Fibroblast of mammary gland (primary cell): ENCODE measurements at places on chromosomes 5 and 9.

- DNase-seq: no peak
Measured at GRCh38 chr9:20726144-20726543, 42.1 kb downstream of the FOCAD start.

GRCh38 chr5:72280581-72281069, 39.4 kb downstream of the MRPS27 start:
- peak; percentile 70 for DNase-seq

DNA sequence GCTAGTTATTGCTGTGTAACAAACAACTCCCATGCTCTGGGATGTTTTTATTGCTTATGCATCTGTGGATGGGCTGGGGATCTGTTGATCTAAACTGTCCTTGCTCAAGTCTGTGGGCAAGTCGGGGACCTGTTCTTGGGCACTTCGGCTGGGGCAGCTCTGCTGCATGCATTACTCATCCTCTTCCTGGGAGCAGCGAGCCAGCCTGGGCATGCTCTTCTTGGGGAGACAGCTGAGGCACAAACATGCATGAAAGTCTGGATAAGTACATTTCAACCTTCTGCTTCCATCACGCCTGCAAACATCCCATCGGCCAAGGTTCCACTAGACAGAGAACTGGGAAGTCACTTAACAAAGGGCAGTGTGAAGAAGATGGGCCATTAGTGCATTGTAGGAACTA, 66.3 kb downstream of the ANKRD33B start:
- DNase-seq: no peak

DNA sequence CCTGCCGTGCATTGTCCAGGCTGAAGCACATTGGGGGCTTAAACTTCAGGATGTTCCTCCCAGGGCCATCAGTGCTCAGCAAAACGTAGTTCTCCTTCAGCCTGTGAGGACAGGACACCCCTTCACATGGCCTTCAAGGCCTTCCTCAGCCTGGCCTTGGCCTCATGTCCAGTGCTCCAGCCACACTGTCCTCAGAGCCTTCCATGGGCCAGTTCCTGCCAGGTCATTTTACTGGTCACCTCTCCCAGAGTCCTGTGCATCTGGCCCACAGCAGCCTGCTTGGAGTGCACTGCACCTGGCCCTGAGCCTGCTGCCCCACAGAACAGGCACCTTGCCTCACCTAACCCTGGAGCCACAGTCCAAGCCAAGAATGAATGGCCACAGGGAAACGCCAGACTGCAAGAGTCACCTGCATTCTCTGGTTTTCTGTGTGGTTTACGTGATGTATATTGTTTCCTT, 8.7 kb downstream of the HNRNPAB start:
- no peak for DNase-seq

DNA sequence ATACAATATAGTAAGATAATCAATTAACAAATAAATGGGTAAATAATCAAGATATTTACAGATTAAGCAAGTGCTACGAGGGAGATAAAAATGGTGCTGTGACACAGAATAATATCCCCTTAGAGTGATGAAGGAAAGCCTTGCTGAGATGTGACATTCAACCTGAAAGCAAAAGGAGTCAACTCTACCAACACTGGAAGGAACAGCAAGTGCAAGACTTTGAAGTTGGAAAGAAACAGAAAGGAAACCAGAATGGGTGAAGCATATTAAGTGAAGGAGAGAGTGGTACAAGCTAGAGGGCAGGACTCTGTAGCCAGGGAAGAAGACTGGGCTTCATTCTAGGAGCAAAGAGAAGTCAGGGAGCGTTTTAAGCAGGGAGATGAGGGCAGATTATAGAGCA, 12.2 kb upstream of the MEGF9 start:
- DNase-seq: no peak

DNA sequence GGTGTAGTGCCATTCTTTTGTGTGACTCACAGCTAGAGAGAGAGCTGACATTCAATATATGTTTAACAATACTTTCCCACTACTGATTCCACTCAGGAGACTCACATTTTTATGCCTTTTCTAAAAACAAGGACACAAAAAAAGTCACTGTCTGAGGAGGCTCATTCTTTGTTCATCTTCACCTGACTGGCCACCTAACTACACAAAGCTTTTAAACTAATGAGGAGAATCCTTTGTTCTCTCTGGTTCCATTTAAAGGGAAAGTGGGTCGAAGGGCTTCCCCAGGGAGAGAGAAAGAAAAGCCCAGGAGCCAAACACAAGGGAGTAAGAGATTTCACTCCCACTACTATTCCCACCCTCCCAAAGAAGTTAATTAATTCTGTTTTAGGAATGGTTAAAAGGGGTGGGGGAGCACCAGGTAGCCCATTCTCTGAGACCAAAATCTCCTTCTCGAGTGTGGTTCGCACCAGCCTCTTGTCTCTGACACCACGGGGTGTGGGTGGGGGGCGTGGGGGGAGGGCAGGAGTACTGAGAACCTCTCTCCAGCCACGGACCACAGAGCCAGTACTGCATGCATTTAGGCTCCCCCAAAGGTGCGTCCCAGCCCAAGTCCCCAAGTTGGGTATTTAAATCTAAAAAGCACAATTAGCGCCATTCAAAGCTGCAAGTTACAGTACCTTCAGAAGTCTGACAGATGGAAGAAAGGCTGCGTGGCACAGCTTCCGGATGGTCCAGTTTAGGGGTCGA, 747 bp downstream of the TRPM3 start:
- no peak for DNase-seq

DNA sequence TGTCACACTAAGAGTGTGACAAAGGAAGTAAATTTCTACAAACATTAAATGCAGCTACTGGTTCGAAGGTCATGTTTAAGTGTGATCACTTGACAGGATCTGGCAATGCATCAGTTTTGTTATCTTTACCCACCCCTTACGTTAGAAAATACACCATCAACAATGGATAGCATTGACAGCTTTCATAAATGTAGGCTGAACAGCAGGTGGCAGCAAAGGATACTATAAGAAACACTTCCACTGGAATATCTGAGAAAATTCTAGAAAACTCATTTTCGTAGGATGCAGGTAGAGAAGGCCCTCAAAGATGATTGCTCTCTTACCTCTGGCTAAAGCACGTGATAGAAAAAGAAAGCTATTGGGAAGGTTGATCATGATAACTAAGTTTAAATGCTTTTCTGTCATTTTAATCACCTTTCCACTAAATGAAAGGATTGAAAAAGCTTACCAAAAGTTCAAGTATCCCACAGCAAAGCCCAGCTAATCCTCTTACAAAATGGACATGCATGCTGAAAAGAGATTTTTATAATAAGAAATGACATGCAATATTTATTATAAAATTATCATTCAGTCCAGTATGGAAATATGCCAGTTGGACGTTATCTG, 292.5 kb downstream of the PARP8 start:
- DNase-seq: peak; percentile 33

GRCh38 chr5:133610489-133611356, 1.6 kb downstream of the FSTL4 start:
- peak; percentile 13 for DNase-seq
